Hematopoietic multipotent progenitor cell treated with erythropoietin and hydrocortisone succinate and interleukin-3 and kit ligand, for 4 days (in vitro differentiated cells): ENCODE measurements at places on chromosomes 3 and 15.
A peak's percentile ranks its signal among the peaks of the same experiment; 100 is the strongest.

DNA sequence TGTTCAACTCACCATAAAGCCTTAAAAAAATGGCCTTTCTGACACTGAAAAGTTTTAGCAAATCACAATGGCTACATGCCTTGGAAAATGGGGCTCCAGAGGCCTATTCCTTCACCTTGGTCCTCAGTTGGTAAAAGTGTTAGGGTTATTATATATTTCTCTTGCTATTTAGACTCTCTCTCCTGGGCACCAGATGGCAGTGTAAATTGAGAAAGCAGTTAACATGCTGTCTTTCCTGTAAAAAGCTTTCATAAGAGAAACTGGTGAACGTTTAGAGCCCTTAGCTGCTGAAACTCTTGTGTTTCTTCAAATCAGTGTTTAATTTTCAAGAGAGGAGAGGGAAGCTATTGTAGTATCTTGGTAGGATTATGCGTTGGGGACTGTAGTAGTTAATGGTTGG lies 89.9 kb downstream of the LRTM1 start:
- DNase-seq: peak; percentile 35

GRCh38 chr3:178603735-178604134 lies 67.5 kb downstream of the KCNMB2 start:
- no peak for DNase-seq

- DNase-seq: no peak
Measured at GRCh38 chr15:66947471-66947870, 117.9 kb upstream of the SMAD3 start.

- DNase-seq: no peak
Measured at GRCh38 chr3:52520141-52520667, 13.5 kb downstream of the NT5DC2 start.

GRCh38 chr3:38177181-38177580 lies 11.8 kb downstream of the OXSR1 start:
- no peak for DNase-seq

- DNase-seq: no peak
Measured at GRCh38 chr3:145286937-145287336, 874.0 kb downstream of the PLOD2 start.

DNA sequence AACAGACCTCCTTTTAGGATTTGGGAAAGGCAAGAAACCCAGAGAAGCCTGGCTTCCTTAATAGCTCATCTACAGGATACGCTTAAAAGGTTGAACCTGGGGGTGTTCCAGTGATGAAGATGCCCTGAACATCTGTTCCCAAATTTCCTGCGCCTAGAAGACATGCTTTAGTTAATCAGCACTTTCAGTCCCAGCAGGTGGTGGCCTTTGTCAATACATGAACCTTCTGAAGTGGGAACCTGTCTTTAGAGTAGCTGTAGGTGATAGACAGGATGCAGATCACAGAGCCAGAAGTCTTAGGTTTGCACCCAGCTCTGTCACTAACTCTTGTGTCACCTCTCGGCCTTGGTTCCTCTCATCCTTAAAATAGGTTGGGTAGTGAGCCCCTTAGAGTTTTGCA lies 149.7 kb upstream of the SYNPR start:
- no peak for DNase-seq

- DNase-seq: no peak
Measured at GRCh38 chr3:126107203-126107939, 23.4 kb upstream of the SLC41A3 start.

GRCh38 chr15:31740203-31740602 lies 290.1 kb upstream of the CHRNA7 start:
- no peak for DNase-seq

GRCh38 chr3:195458316-195458717 lies 15.5 kb upstream of the ACAP2 start:
- DNase-seq: peak; percentile 80

- DNase-seq: no peak
Measured at GRCh38 chr3:179840985-179841384, 188.1 kb downstream of the USP13 start.

- peak; percentile 22 for DNase-seq
Measured at GRCh38 chr3:177606891-177607290, 409.6 kb upstream of the TBL1XR1 start.

DNA sequence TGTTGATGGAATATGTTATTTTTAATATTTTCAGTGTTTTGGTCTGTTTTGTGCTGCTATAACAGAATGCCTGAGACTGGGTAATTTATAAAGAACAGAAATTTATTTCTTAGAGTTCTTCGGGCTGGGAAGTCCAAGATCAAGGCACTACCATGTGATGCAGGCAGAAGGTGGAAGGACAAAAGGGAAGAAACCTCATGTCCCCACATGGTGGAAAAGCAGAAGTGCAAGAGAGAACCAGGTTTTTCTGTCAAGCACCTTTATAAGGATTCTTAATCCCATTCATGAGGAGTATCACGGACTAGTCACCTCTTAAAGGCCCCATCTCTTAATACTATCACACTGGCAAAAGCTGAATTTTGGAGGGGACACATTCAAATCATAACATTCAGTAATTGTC lies 57.9 kb upstream of the EPHB3 start:
- peak; percentile 21 for DNase-seq

GRCh38 chr15:101384276-101384675 lies 89.2 kb upstream of the SNRPA1 start:
- no peak for DNase-seq

- DNase-seq: no peak
Measured at GRCh38 chr15:69172847-69173246, 12.4 kb downstream of the GLCE start.

GRCh38 chr3:106699122-106699521 lies 678.1 kb upstream of the CCDC54 start:
- no peak for DNase-seq

GRCh38 chr3:195119461-195120266 lies 151.3 kb downstream of the XXYLT1 start:
- no peak for DNase-seq

- no peak for DNase-seq
Measured at GRCh38 chr15:82916161-82916952, 36.2 kb downstream of the HOMER2 start.

GRCh38 chr3:101758224-101758623 lies 20.8 kb upstream of the NXPE3 start:
- DNase-seq: peak; percentile 26

DNA sequence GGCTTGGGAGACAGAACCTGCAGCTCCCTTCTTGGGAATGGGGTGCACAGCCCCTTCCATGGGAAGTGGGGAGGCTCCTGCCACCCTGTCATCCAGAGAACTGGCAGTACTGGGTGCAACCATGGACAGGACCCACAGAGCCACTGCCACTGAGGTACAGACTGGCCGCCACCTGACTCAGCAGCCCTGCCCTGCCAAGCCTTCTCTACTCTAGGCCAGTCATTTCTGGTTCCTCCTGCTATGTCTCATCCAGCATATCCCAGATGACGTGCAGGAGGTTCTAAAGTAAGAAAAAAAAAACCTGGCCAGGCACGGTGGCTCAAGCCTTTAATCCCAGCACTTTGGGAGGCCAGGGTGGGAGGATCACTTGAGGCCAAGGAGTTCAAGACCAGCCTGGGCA lies 76.9 kb upstream of the RPL32 start:
- DNase-seq: no peak

DNA sequence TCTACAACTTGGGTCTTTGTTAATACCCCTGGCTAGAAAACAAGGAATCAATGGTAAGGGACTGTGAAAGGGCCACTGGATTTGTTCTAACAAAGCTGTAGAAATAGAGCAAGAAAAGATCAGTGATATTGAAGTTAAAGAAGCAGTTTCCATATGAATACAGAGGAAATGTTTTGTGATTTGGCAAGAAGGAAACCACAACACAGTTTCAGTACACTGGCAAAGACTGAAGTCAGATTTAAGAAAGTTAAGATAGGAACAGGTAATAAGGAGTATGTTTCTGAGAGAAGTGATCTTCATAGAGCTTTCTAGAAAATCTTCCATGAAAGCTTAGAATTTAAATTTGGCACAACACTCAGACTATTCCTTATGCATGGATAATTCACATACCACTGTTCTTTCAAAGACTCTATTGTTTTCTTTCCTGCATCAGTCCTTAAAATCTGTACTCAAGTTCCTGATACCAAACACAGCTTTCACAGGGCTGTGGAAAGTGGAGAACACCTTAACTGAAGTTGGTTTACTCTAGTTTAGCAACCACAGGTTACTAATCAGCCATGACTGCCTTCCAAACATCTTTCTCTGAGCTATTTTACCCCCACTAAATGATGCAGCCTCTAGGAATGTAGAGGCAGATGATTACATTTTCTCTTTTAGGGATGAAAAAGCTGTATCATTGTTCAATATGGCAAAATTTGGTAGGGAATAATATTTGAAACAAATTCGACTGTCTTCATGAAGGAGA lies 32.4 kb upstream of the ALCAM start:
- no peak for DNase-seq

DNA sequence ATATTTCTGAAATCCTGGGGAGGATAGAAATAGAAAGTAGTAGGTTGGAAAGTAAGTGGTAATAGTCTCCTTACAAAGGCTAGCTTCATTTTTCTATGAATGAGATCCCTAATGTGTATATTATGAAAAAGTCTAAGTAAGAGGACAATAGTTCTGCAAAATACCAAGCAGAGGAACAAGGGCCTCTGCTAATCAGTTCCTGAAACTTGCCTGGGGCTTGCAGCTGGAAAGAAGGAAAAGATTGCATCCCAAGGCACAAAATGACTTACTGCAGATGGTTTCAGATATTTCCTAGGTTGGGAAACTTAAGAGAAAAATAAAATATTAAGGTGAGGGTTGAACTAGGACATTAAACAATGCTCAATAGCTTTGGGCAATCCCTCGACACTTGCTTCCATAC lies 293.6 kb downstream of the GAP43 start:
- no peak for DNase-seq

DNA sequence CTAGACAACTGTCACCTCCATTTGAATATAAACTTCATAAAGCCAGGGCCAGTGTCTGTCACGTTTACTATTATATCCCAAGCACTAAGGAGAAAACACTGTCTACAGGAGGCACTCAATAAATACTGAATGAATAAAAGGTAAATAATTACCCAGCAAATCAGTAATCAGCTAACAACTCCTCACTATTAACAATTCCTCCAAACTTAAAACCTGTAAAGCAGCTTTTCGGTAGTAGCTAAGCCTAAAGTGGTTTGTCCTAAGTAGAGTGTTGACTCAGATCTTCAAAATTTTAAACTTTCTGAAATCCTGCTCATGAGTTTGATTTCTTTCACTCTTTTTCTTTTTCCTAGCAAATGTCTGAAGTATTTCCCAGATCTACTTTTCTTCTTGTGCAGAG lies 39.9 kb downstream of the C3orf80 start:
- no peak for DNase-seq

GRCh38 chr15:71679793-71680353 lies 130.5 kb upstream of the NR2E3 start:
- no peak for DNase-seq

- no peak for DNase-seq
Measured at GRCh38 chr3:32818970-32819511, 1.2 kb downstream of the TRIM71 start.

DNA sequence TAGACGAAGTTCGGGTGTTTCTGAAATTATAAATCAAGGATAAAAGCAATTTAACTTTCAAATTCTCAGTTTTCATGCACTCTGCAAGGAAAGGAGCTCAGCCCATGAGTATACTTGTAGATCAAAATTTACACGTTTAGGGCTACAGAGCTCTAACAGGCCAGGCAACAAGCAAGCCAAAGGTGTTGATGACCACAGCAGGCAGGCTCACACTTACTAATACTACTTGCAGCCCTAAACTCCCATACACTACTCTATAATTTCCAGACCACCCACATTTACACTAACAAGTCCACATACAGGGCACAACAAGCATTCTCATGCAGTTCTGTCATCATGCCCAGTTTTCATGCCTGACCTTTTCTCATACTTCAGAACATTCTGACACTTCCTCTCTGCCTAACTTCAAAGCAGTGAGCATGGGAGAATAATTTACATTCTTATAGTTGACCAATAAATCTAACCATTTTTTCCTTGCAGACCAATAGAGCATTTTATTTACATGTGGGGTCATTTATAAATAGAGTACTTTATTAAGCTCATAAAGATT lies 124.7 kb upstream of the FRMD4B start:
- DNase-seq: no peak

DNA sequence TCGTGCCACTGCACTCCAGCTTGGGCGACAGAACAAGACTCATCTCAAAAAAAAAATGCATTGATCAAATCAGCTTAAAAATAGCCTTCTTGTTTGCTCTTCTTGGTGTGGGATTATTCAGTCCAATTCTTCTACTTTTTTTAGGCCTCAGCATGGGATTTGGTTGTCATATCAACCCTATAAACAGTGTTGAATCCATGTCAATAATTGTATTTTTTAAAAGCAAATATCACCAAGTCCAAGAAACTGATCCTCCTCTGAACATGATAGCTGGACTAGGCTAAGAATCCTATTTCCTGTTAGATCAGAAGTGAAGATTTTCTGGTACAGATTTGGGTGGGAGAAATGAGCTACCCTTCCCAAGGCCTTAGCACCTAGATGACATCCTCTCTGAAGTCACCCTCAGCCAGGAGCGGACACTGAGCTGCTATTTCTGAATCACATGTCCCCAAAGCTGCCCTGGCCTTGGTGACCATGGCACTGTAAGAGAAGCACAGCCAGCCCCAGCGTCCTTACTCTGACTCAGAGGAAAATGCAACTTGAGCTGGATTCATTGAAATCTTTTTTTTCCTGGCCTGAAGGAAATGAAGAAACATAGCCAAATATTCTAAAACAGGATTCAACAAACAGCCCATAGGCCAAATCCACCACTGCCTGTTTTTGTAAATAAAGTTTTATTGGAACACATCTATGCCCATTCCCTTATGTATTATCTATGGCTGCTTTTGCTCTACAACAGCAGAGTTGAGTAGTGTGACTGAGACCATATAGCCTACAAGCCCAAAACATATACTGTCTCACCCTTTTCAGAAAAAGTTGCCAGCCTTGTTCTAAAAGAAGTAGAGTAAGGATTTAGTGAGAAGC lies 215.9 kb upstream of the CTDSPL start:
- DNase-seq: no peak

- DNase-seq: peak; percentile 29
Measured at GRCh38 chr3:101643009-101643844, 33.7 kb downstream of the ZBTB11 start.

DNA sequence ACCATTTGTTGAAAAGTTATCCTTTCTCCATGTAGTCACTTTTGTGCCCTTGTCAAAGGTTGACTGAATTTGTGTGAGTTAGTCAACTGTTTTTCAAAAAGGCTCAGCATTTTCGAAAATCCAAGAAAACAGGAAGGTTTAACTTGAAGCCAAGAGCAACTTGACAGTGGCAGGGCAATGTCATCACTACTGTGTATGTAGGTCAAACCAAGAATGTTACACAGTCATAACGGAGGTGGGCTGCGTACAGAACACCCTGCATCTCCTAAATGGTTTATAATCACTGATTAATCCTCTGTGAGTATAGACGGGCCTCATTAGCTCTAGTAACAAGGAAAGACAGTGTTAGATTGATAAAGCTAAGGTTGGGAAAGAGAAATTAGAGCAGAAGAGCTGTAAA lies 1064.9 kb downstream of the FHIT start:
- DNase-seq: no peak

- no peak for DNase-seq
Measured at GRCh38 chr3:17081520-17081919, 196.8 kb downstream of the PLCL2 start.

- no peak for DNase-seq
Measured at GRCh38 chr15:52557274-52557641, 11.6 kb downstream of the ARPP19 start.
